ENCODE measurements at places on chromosomes 7 and 10.
A peak's percentile ranks its signal among the peaks of the same experiment; 100 is the strongest.

- peak; percentile 64 for DNase-seq
These were observed 129.8 kb downstream of the CUBN start for GRCh38 chr10:16999665-17000451.

DNA sequence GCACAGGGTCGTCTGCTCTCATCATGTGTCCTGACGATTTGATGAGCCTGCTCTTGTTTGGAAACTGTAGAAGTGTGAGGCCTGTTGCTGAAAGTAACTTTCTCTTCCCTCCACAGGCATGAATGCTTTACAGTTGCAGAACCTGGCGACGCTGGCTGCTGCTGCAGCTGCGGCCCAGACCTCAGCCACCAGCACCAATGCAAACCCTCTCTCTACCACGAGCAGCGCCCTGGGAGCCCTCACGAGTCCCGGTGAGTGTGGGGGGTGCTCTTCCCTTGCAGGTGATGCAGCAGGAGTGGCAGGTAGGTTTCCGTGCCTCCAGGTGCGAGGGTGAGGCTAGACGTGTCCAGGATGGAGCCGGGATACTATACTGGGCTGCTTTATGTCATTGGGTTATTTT is 270.6 kb downstream of the CELF2 start:
- no peak for DNase-seq

DNA sequence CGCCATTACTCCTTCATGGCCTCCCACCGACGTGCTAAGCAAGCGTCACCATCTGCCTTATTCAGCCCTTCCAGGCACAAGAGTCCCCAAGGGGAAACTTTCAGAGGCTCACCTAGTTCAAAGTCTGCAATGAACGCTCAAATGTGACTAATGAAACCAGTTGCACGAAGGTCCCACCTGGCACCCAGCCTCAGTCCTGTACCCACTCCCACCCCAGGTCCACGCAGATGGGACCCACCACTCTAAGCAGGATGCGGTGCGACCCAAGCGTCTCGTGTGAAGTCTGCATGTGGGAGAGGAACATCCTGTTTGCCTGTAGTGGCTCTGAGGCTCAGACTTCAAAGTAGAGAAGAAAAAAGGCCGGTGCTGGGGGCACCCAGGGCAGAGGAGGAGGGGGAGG is 40.3 kb downstream of the RGS10 start:
- DNase-seq, result no peak

- DNase-seq, result peak; percentile 61
These were observed 488 bp downstream of the EIF4H start for GRCh38 chr7:74174606-74175082.

DNA sequence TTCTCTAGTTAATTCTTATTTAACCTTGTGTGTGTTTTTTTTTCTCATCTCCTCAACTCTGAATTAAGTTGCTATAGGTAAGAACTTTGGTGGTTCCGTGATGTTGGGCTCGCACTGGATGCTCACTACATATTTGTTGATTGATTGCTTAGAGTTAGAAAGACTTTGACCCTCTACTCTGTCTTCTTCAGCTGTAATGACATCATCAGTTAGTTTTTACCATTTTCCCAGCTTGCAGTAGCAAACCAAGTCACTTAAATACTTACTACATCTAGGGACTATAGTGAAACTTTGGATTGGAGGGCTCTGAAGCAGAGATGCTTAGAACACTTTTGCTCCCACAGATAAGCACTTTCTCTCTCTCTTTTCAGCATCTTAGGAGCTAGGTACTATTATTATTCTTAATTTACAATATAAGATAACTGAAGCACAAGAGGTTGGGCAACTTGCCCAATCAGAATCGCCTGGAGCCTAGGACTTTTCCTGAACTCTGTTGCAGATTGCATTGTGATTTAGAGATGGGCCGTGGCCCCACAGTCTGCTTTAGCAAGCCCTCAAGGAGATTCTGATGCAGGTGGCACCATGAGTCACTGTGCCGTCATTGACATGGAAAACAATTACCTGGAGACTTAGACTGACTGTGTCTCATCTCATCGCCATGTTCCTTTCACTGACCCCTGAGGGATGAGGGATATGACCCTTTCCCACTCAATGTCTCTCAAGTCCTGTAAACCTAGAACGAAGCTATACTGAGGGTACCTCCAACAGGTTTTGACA is 471.9 kb upstream of the PODXL start:
- no peak for DNase-seq

DNA sequence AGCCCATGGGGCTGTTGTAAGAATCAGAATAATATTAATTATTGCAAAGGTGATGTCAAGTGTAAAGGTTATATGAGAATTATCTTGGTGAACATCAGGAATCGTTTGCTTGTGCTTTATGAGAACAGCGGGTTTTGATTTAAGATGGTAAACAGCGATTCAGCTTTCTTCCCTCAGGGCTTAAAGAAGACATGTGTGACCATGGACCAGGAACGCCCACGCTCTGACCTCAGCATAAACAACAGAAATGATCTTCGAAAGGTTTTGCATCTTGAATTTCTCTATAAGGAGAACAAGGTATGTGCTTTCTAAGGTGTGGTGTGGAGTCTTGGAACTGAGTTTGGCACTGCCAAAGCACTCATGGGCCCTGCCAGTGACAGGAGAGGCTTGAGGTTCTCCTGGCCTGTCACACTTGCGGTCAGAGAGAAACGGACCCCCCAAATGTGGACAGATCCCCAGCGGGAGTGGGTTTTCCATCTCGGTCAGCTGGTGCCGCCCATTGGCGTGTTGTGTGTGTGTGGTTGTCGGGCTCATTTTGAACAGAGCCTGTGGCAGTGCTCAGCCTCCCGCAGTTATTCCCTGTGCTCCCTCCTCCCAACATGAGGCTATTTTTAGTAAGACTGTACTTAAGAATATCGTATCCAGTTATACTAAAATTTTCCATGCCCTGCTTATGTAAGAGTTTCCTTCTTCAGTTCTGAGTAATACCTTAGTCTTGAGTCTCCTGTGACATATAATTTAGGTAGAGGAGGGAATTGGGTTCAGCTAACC is 7.2 kb downstream of the MINDY4 start:
- DNase-seq, result no peak

DNA sequence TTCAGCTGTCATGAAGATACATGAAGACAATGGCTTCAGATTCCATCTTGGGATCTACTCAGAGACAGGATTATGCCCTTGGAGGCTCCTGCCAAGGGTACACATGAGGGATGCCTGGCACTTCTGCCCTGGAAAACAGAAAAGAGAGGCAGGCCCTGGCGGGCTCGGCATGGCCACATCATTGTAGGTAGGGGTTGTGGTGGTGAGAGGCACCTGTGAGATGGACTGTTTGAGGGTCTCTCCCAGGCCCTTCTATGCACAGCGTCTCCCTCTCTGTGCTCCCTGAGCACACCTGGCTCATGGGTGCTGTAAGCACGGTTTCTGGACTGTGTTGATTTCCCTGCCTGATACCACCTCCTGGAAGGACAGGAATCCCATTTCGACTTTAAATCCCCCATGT is 304.3 kb downstream of the GLRX3 start:
- DNase-seq, result no peak
